ENCODE measurements at places on chromosomes 7 and 10. TPM values are rescaled to one million over a fixed set of nuclear protein-coding genes. Genes with fewer than 3 reads are reported as not detected.

- DNase-seq, result no peak
These were observed 26.0 kb downstream of the PTPRN2 start for GRCh38 chr7:158561659-158562058.

DNA sequence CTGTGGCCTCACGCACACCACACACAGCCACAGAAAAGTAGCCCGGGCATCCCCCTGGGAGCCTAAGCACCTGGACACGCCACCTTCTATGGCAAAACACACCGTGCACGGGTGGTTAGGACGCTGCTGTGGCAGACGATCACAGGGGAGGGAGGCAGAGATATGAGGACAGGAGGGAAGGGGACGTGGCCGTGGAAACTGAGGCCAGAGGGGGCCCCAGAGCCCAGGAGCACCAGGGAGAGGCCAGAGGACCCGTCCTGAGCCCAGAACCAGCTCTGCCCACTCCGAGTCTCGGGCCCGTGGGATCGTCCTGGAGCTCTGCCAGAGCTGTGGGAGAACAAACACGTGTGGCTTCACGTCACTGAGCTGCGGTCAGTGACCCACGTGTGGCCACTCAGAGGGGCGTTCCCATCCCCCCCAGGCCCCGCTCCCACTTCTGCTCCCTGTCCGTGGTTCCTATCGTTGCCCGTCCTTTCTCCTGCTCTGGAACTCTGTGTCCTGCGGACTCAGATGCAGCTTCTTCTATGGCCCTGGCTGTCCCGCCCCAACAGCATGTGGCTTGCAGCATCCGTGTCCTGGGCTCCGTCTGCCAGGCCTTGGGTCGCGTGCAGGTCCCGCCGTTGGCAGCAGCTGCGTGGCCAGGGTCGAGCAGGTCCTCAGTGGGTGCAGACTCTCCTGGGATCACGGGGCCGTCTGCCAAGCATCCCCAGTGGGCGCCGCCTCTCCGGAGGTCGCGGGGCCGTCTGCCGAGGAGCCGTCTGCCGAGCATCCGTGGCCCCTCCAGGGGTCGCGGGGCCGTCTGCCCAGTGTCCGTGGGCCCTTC is 31.0 kb downstream of the GET4 start:
- DNase-seq, result no peak

DNA sequence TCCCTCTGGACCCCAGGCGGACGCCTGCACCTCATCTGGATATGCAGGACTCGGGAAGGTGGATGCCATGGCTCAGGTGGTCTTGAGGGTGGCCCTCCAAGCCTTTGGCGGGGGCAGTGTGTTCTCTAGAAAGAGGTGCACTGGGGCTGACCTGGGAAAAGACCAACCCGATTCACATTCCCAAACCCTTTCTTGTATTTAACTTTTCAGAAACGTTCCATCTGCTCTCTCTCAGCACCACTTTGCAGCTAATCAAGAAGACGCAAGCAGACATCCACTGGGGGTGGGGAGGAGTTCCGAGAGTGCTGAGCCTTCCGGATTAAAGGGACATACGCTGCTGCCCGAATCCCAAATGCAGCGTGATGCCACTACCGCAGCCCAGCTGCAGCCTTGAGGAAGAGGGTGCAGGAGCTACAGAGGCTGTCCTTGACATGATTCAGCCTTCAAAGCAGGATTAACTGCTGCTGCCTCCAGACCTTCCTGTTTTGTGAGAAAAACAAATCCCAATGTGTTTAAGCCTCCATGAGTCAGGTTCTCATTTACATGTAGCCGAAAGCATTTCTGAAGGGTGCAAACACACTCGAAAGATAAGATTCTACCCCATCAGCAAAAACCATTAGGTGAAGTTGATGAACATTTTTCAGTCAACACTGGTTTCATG is 39.9 kb downstream of the RBM17 start:
- no peak for DNase-seq

HTR7 gene
- total RNA-seq, result not detected

DEPP1 gene
- total RNA-seq, result 1.7 TPM

DNA sequence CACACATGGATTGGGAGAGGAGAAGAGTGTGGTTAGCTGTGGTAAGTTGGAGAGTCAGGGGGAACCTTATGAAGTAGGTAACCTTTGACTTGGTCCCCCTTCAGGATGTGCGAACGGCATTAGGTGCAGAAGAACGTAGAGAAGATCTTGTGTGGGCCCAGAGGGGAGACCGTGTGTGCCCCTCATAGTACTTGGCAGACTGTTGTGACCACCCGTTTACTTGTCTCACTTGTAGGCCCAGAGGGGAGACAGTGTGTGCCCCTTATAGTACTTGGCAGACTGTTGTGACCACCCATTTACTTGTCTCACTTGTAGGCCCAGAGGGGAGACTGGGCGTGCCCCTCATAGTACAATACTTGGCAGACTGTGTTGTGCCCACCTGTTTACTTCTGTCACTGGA is 2.6 kb downstream of the GTPBP4 start:
- no peak for DNase-seq

ADGRA1 gene
- not detected for total RNA-seq

DNA sequence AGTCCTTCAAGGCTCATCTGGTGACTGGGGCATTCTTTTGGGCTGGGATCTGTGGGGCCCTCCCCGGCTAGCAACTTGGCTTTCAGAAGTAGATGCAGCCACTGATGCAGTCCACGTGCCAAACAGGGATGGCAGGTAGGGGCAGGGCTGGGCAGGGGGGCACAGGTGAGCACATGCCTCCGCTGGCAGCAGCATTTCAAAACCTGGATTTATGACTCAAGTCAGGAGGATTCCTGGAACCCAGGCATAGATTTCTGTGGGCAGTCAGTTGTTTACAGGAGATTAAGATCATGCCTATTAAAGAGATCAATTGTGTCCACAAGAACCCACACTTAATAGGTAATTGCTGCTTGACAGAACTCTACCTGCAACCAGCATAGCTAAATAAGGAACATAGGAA is 839 bp upstream of the HABP2 start:
- no peak for DNase-seq

GRCh38 chr10:56622335-56622973 is 261.4 kb upstream of the ZWINT start:
- no peak for DNase-seq

NPFFR1 gene
- not detected for total RNA-seq
